ENCODE measurements at places on chromosomes 2 and 18.

- no peak for DNase-seq
Measured at GRCh38 chr2:144975881-144976280, 456.0 kb upstream of the ZEB2 start.

DNA sequence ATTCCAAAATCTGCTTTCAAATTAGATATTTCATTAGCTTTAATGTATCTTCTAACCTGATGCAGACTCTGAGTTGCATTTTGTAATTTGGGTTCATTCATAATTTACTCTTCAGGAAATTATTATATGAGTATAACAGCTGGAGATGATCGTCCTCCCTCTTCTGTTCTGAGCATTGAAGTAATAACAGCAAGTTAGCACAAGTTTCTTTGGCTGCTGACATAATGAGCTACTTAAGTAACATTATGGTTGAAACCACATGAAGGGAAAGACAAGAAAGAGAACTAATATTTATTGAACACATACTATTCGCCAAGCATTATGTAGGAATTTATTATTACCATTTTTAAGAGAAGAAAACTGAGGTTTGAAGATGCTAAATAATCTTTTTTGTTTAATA lies 75.1 kb downstream of the CPO start:
- DNase-seq, result no peak

GRCh38 chr2:219406861-219407230 lies 11.3 kb upstream of the DES start:
- DNase-seq, result peak; percentile 79

- no peak for DNase-seq
Measured at GRCh38 chr2:136448986-136449780, 316.2 kb upstream of the THSD7B start.

- DNase-seq, result no peak
Measured at GRCh38 chr2:100051253-100051652, 91.1 kb downstream of the AFF3 start.

DNA sequence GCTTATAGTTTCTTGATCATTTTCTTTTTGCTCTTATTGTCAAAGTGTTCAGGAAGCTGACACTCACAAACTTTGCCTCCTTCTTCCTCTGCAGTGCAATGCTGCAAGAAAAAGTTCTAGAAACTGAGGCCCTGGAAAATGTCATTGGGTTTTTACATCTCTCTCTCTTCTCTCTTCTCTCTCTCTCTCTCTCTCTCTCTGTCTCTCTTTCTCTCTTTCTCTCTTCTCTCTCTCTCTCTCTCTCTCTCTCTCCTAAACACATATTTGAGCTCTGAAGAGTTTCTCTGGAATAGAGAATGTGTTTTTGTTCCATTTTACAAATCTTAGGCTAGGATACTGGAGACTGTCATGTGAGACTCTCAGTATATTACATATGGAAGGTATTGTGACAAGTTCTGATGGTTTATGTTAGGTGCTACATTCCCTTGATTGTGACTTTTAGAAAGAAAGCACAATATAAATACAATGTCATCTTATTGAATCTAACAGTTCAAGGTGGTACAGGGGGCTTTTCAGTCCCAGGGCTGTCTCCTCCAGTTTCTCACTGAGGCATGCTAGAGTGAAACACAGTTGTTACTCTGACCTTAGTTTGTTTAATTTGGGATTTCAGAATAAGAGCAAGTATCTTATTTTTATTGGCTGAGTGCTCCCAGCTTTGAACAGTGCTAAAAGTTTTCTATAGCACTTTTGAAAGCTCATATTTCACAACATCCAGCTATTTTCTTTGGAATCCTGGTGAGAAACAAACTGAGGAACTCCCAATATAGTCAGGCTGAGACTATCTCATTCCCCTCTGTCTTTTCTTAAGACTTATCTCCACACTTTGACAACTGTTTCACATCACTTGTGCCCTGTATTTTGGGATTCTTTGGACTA lies 41.4 kb upstream of the EHBP1 start:
- no peak for DNase-seq

- no peak for DNase-seq
Measured at GRCh38 chr18:51621113-51621863, 423.8 kb upstream of the MEX3C start.

- peak; percentile 36 for DNase-seq
Measured at GRCh38 chr2:216829533-216829932, 30.3 kb downstream of the TNP1 start.

GRCh38 chr2:140248623-140249022 lies 1468.4 kb upstream of the NXPH2 start:
- DNase-seq, result no peak

GRCh38 chr2:68094111-68094510 lies 31.3 kb upstream of the C1D start:
- no peak for DNase-seq

DNA sequence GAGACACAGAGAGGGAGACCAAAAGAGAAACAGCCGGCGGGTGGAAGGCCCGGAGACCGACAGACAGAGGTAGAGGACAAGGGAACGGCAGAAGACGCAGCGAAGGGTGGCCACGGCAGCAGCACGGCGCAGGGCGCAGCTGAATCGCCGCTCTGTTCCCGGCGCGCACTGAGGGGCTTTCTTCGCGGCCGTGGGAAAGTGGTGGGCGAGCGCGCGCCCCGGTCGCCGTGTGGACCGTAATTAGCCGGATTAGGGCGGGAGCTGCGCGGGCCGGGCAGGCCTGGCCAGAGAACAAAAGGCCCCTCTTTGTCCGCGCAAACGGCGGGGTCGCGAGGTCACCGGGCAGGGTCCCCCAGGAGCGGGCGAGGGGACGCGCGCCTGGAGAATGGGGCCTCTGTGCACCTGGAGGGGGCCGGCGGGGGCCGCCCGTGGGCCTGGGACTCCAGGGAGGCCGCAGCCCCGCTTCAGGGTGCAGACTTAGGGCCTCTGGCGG lies 158.3 kb downstream of the ZFP36L2 start:
- DNase-seq, result no peak

GRCh38 chr2:35821675-35822074 lies 533.9 kb upstream of the CRIM1 start:
- DNase-seq, result no peak

- DNase-seq, result no peak
Measured at GRCh38 chr2:144358374-144358964, 161.4 kb downstream of the ZEB2 start.

GRCh38 chr2:152755029-152755428 lies 36.6 kb downstream of the ARL6IP6 start:
- DNase-seq, result no peak

DNA sequence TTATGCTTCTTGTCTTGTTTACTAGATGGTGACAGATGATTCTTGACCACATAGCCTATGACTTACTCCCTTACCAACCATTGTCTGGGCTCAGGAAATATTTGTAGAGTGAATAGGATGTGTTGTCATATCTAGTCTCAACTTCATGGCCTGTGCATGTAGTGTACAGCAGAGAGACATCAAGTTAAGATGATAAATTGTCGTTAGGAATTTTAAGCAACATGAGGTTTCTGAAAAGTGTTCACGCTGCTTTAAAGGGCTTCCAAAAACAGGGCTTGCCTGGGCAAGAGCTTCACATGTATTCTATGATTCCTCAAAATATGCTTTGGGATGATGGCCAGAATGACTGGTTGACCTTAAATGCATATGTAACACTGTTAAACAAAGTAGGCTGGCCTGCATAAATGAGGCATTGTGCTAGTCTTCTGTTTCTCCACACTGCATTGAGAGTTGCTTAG lies 424.0 kb downstream of the RND3 start:
- no peak for DNase-seq

- no peak for DNase-seq
Measured at GRCh38 chr2:241569831-241570281, 11.3 kb downstream of the BOK start.

DNA sequence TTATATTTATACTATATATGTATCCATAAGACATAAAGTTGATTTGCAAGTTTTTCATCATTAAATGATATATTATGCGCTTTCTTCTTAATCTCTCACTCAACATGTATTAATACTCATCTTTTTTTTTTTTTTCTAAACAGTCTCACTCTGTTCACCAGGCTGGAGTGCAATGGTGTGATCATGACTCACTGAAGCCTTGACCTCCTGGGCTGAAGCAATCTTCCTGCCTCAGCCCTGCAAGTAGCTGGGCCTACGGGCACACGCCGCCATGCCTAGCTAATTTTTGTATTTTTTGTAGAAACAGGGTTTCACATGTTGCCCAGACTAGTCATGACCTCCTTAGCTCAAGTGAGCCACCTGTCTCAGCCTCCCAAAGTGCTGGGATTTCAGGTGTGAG lies 51.4 kb upstream of the MAP4K3 start:
- no peak for DNase-seq

- DNase-seq, result no peak
Measured at GRCh38 chr2:160751021-160751420, 257.4 kb upstream of the RBMS1 start.

DNA sequence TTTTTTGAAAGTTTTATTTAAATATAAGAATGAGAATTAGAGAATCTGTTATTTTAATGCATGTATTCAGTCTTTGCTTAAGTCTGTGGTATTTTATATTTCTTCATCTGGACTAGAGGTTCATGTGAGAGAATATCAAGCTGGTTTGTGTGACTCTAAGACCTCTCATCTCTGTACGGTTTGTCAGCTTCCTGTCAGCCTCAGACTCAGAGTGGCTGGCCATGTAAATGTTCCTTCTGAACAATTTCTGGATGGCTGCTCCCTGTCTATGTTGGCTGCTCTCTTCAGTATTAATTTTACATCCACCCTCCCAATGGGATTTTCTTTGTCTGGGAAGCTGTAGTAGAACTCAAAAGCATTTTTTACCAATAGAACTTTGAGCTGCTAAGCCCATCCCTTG lies 225.3 kb upstream of the THUMPD2 start:
- no peak for DNase-seq

DNA sequence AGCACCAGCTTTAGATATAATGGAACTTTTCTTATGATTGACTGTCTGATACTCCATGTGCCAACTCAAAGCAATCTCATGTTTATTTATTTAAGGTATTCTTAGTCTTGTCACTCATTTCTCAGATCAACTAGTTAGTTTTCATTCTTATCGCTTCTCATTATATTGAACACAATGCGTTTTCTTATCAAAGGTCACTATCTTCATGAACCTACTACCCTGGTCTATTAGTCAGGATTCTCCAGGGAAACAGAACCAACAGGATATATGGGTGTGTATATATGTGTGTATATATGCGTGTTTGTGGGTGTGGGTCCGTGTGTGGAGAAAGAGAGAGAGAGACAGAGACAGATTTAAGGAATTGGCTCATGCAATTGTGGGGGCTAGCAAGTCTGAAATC lies 619.9 kb downstream of the ZEB2 start:
- no peak for DNase-seq

DNA sequence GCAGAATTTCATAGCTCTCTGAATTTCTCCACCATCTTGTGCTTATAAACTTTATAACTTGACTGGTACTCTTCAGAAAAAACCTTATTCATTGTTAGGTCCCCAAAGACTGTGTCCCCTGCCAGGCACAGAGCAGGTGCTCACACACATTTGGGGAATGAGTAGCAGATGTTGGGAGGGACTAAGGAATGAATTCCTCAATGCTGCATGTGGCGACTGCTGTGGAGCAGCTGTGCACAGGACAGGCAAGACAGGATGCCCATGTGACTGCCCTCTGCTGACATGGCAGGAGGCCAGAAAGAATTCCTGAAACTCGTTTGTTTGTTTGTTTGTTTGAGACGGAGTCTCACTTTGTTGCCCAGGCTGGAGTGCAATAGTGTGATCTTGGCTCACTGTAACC lies 122.3 kb upstream of the ITGA6 start:
- no peak for DNase-seq

DNA sequence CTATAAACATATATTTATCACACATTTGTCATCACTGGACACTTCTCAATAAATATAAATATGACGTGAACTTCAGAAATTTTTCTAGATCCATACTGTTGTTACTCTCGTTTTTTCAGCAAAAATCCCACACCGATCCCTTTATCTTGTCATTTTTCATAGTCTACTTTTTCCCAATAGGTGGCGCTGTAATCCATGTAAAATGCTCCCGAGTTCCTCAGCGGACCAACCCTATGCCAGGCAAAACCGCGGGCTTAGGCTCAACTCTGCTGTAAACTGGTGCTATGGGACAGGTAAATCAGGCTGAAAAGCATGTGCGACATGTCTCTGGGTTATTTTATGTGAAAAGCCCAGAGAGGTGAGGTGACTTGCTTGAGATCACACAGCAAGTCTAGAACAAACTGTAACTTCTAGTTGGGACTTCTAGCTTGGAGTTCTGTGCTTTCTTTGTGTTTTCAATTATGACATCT lies 104.0 kb downstream of the COBLL1 start:
- no peak for DNase-seq

- no peak for DNase-seq
Measured at GRCh38 chr2:117997872-117998454, 15.9 kb downstream of the CCDC93 start.

DNA sequence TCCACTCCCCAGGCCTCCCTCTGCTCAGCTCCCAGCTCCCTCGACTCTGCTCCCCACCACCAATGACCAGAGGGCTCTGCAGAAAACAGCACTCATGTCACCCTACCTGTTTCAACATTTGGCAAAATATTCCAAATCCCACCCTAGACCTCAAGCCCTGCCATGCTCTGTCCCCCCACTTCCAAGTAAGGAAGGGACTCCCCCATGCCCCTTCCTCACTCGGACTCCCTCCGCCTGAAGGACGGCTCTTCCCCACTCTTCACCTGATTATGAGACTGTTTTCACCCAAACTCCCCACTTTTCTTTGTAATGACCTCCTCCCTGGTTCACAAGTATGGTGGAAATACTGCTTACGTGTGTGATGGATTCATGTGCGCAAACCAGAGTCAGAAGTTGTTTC lies 208.4 kb downstream of the MGAT5 start:
- DNase-seq, result no peak

- DNase-seq, result no peak
Measured at GRCh38 chr2:25977768-25978167, 4.5 kb downstream of the KIF3C start.

DNA sequence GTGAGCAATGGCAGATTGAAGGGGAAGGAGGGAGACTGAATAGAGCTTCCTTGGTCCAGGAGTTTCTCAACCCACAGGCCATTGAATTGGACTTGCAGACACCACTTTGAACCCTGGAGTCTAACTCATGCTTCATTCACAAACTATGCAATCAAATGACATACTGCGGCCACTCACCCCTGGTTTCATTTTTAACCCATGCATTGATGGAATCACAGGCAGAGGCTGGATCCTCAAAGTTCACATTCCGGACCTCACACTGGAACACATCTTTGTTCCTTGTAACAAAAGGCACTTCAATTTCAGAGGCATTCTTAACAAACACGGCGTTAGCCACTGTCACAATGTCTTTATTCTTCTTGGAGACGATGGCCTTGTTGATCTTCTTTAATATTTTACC lies 40.7 kb downstream of the MRPL44 start:
- DNase-seq, result no peak

- DNase-seq, result no peak
Measured at GRCh38 chr2:25361261-25362048, 19.7 kb upstream of the DNMT3A start.

DNA sequence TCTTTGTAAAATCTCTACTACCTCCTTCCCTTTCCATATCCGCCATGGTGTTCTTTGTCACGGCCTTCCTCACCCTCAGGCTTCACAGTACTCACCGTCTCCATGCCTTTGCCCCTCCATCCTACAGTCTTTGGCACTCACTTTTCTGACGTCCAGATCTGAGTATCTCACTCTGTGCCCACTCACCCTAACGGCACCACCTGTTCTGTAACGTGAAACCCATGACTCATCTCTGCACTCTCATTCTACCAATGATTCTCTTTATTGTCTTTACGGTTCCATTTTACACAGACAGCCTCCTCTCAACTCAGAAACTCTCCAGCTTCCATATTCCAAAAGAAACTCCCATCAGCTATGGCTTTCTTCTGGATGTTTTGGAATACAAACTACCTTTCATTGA lies 56.7 kb downstream of the NETO1 start:
- DNase-seq, result no peak

- DNase-seq, result no peak
Measured at GRCh38 chr2:105539331-105539730, 140.5 kb upstream of the FHL2 start.
